ENCODE measurements at places on chromosomes 12 and 14.

DNA sequence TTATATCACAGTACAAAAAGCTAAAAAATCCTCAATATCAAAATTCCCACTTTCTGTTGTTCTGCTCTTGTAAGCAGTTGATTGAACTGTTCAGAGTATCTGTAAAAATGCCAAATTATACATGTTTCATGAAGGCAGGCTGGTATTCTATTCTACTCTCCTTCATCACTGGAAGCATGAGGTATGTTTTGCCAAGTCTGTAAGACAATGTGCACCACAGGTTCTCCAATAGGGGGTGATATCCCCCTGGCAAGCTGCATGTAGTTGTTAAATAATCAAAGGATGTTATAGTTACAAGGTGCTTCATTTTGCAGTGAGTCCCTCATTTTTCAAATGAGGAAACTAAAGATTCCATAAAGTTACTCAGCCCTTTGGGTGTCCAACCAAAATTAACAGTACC is 15.1 kb upstream of the NEK9 start:
- DNase-seq: no peak

DNA sequence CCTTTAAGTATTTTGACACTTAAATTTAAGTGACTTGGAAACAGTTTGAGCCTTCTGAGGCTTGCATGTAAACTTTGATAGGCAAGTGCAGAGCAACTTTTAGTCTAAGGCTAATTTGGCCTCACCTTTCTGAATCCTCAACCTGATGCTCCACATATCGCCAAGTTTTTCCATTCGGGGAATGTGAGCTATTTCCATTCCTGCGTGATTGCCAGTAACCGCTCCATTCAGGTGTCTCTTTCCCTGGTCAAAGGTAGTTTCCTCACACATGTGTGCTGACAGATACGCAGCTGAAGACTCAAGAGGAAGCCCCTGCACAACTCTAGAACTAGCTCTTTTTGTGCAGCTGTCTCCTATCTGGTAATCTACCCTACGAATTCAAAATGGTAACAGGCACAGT is 25.4 kb upstream of the FUT8 start:
- no peak for DNase-seq

GRCh38 chr14:38056270-38056669 is 151.4 kb upstream of the SSTR1 start:
- no peak for DNase-seq

DNA sequence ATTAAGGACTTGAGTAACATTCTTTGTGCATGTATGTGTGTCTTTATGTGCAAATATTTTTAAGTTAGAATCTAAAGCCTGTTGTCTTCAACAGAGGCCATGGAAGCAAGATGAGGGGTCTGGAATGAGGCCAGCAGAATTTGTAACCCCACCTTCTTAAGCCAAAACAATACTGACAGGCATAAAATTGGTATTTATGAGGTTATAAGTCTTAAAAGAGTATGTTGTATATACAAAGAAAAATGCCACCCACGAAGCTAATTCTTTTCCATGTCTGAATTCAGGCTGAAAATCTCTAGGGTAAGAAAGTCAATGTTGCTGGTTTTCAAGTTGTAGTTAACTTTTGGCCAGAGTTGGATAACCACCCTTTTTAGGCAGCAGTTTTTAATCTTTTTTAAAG is 86.2 kb upstream of the TMTC1 start:
- no peak for DNase-seq

DNA sequence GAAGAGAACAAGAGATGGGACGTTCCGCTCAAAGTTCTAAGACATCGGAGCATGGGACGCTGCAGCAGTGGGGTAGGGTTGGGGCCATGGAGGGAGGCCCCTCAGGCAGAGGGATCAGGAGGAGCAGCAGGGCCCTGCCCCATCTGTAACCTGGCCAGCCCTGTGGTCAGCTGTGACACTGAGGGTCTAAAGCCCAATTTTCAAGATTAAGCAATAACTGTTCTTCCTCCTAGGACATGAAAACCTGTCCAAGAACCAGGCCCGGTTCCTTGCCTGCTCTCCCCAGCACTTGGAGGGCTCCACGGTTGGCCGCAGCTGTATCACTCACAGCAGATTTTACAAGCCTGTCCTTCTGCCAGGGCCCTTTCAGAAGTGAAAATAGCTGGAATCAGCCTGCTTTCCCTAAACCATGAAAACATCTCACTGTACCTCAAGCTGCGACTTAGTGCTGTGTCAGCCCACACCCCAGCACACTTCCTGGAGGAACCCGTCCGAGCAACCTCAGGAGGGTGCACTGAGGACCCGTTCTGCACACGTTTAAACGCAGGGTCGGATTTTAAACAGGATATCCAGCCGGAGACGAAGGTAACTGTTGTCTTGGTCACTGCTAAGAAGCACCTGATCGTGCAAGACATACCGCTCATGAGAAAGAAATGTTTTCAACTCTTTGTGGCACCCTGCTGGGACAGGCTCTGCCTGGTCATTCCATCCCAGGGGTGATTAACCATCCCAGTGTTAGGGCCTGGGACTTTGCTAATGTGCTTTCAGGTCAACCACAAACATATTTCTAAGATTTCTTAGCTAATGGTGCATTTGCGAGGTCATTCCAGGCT is 201.9 kb upstream of the DIO3 start:
- no peak for DNase-seq

DNA sequence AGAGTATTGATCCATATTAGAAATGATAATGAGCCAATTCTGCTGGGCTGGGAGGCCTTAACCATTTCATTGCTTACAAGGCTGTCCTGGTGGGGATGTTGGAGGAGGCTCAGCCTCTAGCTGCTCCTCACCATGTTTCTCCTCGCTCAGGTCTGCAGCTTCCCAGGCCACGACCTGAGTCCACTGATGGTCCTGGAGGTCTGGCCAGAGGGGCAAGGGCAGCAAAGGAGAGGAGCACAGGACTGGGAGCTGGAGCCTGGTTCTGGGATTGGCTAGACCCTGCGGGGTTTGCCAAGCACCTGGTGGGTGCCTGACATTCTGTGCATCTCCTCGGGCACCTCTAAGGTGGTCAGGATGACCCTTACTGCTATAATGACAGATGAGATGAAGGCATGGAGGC is 92.6 kb downstream of the KIF26A start:
- DNase-seq: no peak

GRCh38 chr12:74899031-74899829 is 310.4 kb downstream of the KCNC2 start:
- DNase-seq: no peak

GRCh38 chr14:32594766-32595165 is 265.7 kb downstream of the AKAP6 start:
- DNase-seq: no peak

Data from inflammatory macrophage treated with lipopolysaccharide for 4 hours (primary cell).